Renal cortical epithelial cell (primary cell): ENCODE measurements at places on chromosomes 11 and 22. TPM values are rescaled to one million over a fixed set of nuclear protein-coding genes. Genes with fewer than 3 reads are reported as not detected.

Gene CAPRIN1
- 193 and 362 TPM in 2 replicates for total RNA-seq

Gene FAM83F
- total RNA-seq = 4.3 and 4.6 TPM in 2 replicates

Gene FAM111B
- 0.89 and 9.2 TPM in 2 replicates for total RNA-seq

GRCh38 chr22:23067691-23068090 is 2.6 kb upstream of the GNAZ start:
- DNase-seq = no peak

- DNase-seq = no peak
Observed at GRCh38 chr11:85316967-85317366, 310.2 kb downstream of the DLG2 start.

- peak; percentile 11 for DNase-seq
Observed at GRCh38 chr11:45921561-45922424, 663 bp upstream of the LARGE2 start.

DNA sequence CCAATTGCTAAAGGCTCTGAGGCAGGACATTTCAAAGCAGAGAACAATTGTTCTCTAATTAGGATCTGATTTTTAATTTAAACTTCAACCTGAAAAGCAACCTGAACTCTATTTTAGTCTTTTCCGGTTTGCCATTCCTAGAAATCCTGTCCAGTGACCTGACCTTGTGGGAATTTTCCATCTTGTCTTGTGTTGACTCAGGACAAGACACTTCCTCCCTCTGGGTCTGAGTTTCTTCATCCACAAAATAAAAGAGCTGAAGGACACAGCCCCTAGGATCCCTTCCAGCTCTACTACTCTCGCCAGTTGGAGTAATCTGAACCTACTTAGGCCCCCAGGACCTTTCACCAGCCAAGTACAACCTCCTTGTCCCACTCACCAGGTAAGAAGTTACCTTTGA is 66.5 kb upstream of the POU2AF1 start:
- no peak for DNase-seq

DNA sequence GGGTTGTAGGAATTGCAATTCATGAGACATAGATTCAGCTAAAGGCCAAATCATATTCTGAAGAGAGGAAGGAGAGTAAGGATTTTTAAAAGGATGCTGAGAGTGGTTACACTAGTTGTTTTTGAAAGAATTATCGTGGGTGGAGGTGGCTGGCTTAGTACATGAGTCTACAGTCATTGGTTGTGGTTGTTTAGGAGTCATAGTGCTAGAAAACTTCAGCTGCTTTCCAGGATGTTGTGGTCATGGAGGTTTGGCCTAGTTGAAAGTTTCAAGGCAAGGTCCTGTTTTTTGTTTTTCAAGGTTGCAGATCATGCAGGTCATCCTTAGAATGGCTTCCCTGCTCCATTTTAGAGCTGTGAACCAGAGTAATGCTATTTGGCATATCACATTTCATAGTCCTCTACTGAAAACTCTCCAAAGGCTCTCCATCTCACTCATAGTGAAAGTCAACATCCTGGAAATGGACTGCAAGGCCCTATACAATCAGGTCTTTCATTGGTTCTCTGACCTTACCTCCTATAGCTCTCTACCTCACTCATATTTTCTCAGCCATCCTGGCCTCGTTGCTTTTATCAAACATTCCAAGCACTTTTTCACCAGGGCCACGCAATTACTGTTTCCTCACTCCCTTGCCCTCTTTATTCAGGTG is 26.1 kb upstream of the ZBTB44 start:
- DNase-seq = no peak

DNA sequence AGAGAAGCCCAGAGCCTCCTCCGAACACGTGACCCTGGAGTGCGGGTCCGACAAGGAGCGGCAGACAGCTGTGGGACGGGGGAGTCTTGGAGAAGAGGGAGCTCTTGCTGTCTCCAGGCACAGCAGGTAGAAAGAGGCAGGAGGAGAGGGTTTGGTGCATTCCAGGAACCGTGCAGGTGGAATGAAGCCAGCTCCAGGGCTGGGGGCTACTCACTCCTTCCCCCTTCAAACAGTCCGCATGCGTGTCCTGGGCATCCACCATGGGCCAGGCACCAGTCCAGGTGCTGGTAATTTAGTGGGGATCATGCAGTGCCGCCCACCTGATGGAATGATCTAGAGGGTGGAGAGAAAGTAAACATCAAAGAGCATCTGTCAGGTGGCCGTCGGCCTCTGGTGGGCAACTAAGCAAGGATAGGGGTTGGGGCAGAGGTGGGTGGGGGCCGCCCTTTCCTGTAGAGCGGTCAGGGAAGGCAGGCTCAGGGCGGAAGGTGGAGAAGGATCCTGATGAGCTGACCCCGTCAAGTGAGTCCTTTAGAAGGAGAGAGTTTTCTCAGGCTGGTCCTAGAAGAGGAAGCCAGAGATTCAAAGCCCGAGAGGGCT is 850.0 kb downstream of the TBC1D22A start:
- no peak for DNase-seq
